ENCODE measurements at places on chromosomes 3 and 15. TPM values are rescaled to one million over a fixed set of nuclear protein-coding genes. Genes with fewer than 3 reads are reported as not detected.

SMAD6 gene
- 10.5 TPM for total RNA-seq

GPR15 gene
- not detected for total RNA-seq

ANKDD1A gene
- 1.1 TPM for total RNA-seq

ELP6 gene
- 15.8 TPM for total RNA-seq

Measured in right lobe of liver (tissue), 6 donors.